Adrenal gland (tissue), 19 donors: ENCODE measurements at places on chromosomes 7 and 10. TPM values are rescaled to one million over a fixed set of nuclear protein-coding genes. Genes with fewer than 3 reads are reported as not detected.

DNA sequence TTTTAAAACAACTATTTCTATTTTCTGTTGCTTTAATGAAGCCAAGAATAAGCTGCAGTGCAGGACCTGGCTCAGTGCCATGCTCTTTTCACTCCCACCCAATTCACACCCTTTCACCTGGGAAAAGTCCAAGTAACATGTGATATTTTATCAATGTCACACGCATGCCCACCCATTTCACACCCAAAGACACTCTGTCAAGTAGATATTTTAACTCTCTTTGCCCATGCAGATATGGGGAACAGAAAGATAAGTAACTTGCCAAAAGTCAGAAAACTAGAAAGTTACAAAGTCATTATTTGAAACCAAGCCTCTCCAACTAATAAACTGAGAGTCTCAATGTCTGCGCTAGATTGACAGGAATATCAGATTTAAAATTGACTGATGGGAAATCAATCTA, 706.7 kb upstream of the PHF14 start:
- H3K36me3 ChIP-seq: no peaks in the 10 kb centered on the region
- no peak overlapping the region for H3K27ac ChIP-seq
- H3K27me3 ChIP-seq: no peaks in the 10 kb centered on the region
- no peak overlapping the region for H3K4me3 ChIP-seq

DNA sequence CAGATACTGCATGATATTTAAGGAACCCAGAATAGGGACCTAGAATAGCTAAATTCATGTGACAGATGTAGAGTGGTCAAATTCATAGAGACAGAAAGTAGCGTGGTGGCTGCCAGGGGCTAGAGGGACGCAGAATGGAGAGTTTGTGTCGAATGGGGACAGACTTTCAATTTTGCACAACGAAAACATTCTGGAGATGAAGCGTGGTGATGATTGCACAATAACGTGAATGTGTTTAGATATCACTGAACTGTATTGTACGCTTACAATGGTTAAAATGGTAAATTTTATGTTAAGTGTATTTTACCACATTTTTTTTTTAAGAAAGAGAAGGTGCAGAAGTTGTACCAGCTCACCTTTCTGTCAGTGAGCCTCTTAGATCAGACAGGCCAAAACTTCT, 137.8 kb upstream of the TNS3 start:
- H3K4me3 ChIP-seq: no peak overlapping the region
- H3K27ac ChIP-seq: no peak overlapping the region
- no peaks in the 10 kb centered on the region for H3K36me3 ChIP-seq
- peaks cover 24% of the 10 kb centered on the region for H3K4me1 ChIP-seq

- H3K4me1 ChIP-seq: peaks cover 1% of the 10 kb centered on the region
- DNase-seq: no peak
- H3K4me3 ChIP-seq: no peak overlapping the region
- H3K27ac ChIP-seq: peak overlapping the region; percentile 89
- no peaks in the 10 kb centered on the region for H3K27me3 ChIP-seq
These were observed 1.5 kb downstream of the ITGB8 start for GRCh38 chr7:20331910-20332813.

- H3K27me3 ChIP-seq: no peaks in the 10 kb centered on the region
- H3K4me3 ChIP-seq: peak overlapping the region; percentile 71
- H3K36me3 ChIP-seq: no peaks in the 10 kb centered on the region
- no peaks in the 10 kb centered on the region for H3K4me1 ChIP-seq
- peak overlapping the region; percentile 94 for H3K27ac ChIP-seq
- DNase-seq: peak; percentile 61
These were observed 625 bp downstream of the IPMK start for GRCh38 chr10:58266826-58267712.

DNA sequence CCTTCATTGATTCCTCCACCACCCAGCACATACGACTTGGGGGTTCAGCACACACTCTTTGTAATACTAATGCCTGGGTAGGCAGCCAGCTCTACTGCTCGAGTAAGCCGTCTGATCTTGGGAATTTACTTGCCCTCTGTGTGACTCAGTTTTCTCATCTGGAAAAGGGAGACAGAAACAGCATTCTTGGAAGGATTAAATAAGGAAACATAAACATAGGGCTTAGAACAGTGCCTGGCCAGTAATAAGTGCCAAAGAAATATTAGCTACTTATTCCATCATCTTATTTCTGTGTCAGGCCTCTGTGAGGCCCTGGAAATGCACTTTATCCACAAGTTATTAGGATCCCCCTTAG, 130.1 kb downstream of the TNS3 start:
- no peaks in the 10 kb centered on the region for H3K36me3 ChIP-seq
- H3K27me3 ChIP-seq: no peaks in the 10 kb centered on the region
- no peak for DNase-seq
- H3K4me3 ChIP-seq: peak overlapping the region; percentile 2
- peak overlapping the region; percentile 80 for H3K27ac ChIP-seq

DNA sequence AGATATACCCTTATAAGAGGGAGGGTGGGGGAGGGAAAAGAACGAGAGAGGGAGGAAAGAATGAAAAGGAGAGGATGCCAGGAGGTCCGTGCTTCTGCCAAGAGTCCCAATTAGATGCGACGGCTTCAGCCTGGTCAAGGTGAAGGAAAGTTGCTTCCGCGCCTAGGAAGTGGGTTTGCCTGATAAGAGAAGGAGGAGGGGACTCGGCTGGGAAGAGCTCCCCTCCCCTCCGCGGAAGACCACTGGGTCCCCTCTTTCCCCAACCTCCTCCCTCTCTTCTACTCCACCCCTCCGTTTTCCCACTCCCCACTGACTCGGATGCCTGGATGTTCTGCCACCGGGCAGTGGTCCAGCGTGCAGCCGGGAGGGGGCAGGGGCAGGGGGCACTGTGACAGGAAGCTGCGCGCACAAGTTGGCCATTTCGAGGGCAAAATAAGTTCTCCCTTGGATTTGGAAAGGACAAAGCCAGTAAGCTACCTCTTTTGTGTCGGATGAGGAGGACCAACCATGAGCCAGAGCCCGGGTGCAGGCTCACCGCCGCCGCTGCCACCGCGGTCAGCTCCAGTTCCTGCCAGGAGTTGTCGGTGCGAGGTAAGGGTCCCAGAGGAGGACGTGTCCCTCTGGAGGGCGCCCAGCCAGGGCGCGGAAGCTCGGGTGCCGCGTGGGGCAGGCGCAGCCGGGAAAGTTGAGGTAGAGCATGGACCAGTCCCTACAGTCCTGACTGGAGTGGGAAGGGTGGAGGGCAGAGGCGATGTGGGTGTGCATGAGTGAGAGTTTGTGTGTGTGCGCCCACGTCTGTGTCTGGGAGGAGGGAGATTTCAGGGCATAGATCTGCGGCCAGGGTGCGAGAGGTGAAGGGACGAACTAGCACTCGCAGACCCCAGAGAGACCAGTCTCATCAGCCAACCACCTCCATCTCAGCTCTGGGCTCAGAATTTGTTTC, 844 bp downstream of the GRM3 start:
- H3K4me1 ChIP-seq: peaks cover 9% of the 10 kb centered on the region
- peak overlapping the region; percentile 54 for H3K4me3 ChIP-seq
- no peak overlapping the region for H3K27ac ChIP-seq
- no peak for DNase-seq

GRCh38 chr7:100545360-100546128, 6.5 kb downstream of the AGFG2 start:
- no peak overlapping the region for H3K4me3 ChIP-seq
- peaks cover 17% of the 10 kb centered on the region for H3K36me3 ChIP-seq

DNA sequence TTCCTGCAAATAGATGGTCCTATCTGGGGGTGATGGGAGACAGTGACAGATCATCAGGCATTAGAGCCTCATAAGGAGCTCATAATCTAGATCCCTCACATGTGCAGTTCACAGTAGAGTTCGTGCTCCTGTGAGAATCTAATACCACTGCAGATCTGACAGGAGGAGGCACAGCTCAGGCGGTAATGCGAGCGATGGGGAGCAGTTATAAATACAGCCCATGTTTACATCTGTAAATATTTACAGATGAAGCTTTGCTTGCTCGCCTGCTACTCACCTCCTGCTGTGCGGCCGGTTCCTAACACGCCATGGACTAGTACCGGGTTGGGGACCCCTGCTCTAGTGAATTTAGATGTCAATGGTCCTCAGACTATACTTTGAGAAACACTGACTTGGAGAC, 17.0 kb upstream of the CDCA7L start:
- no peak for DNase-seq
- H3K4me1 ChIP-seq: no peaks in the 10 kb centered on the region
- H3K36me3 ChIP-seq: no peaks in the 10 kb centered on the region
- H3K4me3 ChIP-seq: no peak overlapping the region
- no peaks in the 10 kb centered on the region for H3K27me3 ChIP-seq

GRCh38 chr7:55245271-55245723, 119.8 kb upstream of the LANCL2 start:
- no peaks in the 10 kb centered on the region for H3K27me3 ChIP-seq
- H3K4me3 ChIP-seq: no peak overlapping the region
- H3K4me1 ChIP-seq: peaks cover 12% of the 10 kb centered on the region
- H3K27ac ChIP-seq: no peak overlapping the region

DNA sequence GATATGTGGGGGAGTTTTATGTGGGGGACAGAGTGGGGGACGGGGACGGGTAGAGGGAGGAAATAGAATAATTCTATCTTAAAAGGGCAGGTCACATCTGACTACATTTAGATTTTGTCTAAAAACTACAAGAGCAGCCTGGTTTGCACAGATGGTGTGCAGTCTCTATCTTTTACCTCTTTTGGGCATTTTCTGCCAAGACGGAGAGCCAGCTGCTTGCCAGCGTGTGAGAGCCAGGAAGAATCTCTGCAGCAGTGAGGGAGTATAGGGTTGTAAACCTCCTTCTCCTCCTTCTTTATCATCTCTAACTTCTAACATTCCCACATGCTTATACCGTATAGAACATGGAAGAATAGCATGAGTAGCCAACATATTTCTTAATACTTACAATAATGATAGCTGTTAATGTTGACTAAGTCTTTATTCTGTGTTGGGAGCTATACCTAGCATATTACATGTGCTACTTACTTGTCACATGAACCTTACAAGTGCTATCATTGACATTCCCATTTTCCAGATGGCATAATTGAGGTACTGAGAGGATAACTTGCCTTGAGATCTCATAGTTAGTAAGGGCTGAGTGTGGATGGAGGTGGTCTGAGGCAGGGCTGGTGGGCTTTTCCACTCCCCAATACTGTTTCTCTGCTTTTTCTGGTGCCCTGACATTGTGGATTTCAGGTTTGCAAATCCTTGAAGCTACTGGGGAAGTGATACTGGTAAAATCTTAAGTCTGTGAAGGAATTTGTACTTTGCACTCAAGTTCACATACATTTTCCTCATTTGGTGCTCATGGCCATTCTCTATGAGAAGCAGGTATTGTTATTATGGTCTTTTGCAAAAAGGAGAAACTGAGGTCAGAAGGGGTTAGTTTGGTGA, 1.1 kb downstream of the ENTPD1 start:
- H3K36me3 ChIP-seq: no peaks in the 10 kb centered on the region
- H3K27me3 ChIP-seq: no peaks in the 10 kb centered on the region
- H3K4me3 ChIP-seq: peak overlapping the region; percentile 45
- DNase-seq: no peak
- H3K27ac ChIP-seq: peak overlapping the region; percentile 26

DNA sequence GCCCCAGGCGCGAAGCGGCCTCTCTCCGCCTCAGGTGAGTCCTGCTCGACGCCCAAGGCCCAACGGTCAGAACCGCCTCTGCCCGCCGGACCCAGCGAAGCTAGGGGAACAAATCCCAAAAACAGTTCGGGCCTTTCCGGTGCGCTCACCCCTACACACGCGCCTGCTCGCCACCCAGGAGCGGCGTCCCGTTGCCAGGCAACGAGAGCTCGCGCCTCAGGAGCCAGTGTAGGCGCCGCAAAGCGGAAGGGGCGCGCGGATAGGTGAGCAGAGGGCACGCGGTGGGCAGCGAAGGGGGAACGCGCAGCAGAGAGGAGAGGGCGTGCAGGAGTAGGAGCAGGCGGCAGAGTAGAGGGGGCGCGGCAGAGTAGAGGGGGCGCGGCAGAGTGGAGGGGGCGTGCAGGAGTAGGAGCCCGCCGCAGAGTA, at the start of the genes DYDC1 and DYDC2:
Gene DYDC1 (minus strand): TSS at position 193 of the 426 bp plus-strand sequence. CDS start 4,154 bp downstream, outside the sequence.
Gene DYDC2 (plus strand): TSS at position 219 of the 426 bp plus-strand sequence. CDS start 5,663 bp downstream, outside the sequence.
- H3K4me3 ChIP-seq: peak within 1 kb of the TSS; percentile 9
- H3K27ac ChIP-seq: no peak within 1 kb of the TSS
- peak; percentile 33 for DNase-seq

DNA sequence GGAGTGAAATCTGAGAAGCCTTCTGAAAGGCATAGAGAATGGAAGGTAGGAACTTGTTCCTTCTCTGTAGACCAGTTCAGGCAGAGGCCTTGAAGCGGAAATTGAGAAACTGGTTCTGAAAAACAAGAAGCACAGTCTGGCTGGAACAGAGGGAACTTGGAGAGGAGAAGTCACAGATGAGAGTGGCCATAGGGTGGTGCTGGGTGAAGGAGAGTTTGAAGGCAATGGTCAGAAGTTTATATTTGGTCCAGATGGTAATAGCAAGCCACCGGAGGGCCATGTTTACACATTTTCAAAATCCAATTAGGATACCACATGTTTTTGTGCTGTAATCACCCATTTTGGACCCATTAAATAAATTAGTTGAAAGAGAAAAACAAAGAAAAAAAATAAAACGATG, 692.5 kb downstream of the INHBA start:
- H3K4me3 ChIP-seq: no peak overlapping the region
- DNase-seq: no peak
- H3K27me3 ChIP-seq: no peaks in the 10 kb centered on the region
- no peaks in the 10 kb centered on the region for H3K36me3 ChIP-seq

DNA sequence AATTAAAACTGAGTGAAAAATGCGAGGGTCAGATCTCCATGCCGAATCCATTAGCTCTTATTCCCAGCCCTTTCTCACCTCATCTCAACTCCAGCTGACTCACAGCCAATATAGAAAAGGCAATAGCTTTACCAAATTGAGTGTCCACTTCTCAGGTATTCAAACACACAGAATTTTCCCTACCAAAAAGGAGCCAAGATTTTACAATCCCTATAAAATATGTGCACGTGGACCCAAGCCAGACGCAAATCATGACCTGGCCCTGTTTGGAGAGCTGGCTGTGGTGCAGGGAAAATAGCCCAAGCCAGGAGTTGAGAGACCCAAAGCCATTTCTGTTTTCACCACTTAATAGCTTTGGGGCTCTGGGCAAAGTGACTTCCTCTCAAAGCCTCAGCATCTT, 379.7 kb upstream of the AUTS2 start:
- H3K36me3 ChIP-seq: no peaks in the 10 kb centered on the region
- H3K4me3 ChIP-seq: no peak overlapping the region
- H3K27me3 ChIP-seq: no peaks in the 10 kb centered on the region
- no peak for DNase-seq
- H3K4me1 ChIP-seq: no peaks in the 10 kb centered on the region

FRMPD2 gene
- total RNA-seq: 0.55 TPM

CTTNBP2 gene
- 3.6 TPM for total RNA-seq

SMO gene
- 8.4 TPM for total RNA-seq

KCNH2 gene
- 4.7 TPM for total RNA-seq
